ENCODE measurements at places on chromosomes 2 and 18.

DNA sequence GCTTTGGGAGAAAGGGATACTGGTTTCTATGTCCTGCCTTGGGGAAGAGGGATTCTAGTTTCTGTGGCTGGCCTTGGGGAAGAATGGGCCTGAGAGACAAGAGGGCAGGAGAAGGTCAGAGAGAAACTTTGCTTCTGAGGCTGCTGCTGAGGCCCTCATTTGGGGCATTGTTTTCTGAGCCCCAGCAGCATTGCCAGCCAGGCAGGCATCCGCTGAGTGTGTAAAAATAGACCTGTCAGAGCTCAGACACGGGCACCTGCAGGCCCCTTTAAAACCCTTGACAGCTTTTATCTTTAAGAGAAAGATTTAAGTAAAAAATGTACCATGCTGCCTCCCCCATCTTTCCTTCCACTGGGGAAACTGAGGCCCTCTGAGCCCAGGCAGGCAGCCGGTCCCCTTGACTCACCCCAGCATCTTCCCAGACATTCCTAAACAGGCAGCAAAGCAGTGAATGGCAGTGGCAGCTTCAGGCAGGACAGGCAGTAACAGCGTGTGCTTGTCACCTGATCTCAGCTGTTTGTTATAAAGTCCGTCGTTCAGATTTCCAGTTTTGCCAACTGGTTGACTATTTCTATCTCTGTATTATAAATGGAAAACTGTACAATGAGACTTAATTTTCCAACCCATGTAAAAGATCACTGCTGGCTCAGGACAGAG, 27.6 kb downstream of the MLPH start:
- no peak for DNase-seq

DNA sequence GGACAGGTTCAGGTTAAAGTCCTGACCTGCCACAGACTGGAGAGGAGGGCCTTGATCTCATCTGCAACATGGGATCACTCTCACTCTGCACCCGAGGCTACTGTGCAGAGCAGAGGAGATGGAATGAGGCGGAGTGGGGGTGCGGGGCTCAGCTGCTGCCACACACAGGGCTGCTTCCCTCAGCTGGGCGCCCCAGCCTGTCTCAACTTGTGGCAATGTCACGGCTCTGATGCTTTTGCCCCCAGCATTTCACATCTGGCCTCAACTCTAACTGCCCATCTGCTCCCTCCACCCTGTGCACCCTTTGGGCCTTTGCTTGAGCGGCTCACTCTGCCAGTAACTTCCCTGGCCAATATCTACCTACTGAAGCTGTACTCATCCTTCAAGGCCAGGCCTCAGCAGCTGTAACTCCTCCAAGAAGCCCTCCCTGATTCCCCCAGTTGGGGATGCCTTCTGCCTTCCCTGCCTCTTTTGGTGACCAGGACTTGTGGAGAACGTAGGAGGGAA, 70.3 kb downstream of the POLR1A start:
- DNase-seq = no peak

GRCh38 chr2:114119862-114120261, 230.0 kb downstream of the ACTR3 start:
- DNase-seq = no peak

- no peak for DNase-seq
These were observed 167.4 kb upstream of the ETAA1 start for GRCh38 chr2:67229706-67230105.

- DNase-seq = no peak
These were observed 945 bp downstream of the HAT1 start for GRCh38 chr2:171923206-171923605.
